ENCODE measurements at places on chromosomes 12 and 14.

DNA sequence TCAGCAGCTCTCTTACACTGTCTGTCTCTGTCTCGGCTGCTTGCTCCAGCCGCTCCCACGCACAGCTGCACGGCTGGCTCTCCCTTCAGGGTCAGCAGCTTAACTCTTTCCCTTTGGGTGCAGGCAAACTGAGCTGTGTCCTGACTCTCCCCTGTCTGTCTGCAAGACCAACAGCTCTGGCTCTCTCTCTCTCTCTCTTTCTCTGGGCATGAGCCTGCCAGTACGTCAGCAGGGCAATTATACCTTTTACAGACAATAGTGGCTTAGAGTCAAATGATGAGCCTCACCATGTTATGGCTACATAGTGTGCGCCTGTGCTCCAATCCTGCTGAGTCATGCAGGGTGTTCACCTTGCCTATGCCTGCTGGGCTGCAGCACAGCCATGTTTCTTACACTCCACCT, 120.5 kb upstream of the DDHD1 start:
- no peak for DNase-seq

DNA sequence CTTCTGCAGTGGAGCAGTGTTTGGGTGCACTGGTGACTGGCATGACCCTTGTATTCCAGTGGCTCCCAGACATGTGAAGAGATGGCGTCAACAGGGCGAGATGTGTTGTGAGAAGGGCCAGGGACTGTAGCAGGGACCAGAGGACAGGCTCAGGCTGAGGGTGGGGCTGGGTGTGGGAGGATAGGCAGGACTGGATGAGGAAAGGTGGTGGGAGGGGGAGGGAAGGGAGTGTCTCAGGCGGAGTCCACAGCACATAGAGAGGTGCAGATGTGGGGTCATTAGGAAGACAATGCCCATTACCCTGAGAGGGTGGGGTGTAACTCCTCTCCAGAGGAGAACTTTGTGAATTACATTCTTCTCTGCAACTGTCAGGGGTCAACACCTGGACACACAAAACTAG, 78.5 kb downstream of the DICER1 start:
- no peak for DNase-seq

DNA sequence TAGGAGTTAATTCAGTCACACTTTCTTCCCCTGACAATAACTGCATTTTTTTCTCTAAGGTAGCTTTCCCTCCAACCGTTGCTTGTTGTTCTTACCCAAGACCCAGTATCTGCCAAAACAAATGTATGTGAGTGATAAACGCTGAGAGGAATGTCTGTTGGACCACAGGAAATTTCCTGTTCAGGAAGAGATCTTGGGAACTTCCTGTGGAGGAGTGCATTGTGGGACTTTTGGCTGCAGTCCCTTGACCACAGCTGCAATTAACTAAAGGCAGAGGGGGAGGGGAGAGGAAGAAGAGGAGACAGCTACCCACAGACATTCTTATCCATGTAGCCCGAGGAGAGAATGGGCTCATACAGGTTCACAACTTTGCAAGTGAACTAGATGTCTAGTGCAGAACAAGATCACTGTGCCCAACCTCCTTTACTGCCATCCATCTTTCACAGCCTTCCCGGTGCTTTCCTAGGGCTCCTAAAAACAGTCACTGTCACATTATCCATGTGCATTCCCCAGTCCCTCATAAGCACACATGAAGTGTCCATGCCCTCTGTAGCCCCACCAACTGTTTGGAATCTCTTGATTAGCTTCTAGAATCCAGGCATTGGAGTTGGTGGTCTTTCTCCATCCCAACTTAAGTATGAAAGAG, 149.5 kb downstream of the ETV6 start:
- DNase-seq = no peak

GRCh38 chr14:34676516-34677211, 37.7 kb downstream of the CFL2 start:
- no peak for DNase-seq

Measured in HEK293T (cell line).